ENCODE measurements at places on chromosomes 6 and 20.

GRCh38 chr6:154995254-154996015 lies at the start of gene TIAM2:
Gene TIAM2 (plus strand): TSS chr6:154995315. CDS start chr6:155129224, 133,909 bp downstream.
- DNase-seq: no peak

DNA sequence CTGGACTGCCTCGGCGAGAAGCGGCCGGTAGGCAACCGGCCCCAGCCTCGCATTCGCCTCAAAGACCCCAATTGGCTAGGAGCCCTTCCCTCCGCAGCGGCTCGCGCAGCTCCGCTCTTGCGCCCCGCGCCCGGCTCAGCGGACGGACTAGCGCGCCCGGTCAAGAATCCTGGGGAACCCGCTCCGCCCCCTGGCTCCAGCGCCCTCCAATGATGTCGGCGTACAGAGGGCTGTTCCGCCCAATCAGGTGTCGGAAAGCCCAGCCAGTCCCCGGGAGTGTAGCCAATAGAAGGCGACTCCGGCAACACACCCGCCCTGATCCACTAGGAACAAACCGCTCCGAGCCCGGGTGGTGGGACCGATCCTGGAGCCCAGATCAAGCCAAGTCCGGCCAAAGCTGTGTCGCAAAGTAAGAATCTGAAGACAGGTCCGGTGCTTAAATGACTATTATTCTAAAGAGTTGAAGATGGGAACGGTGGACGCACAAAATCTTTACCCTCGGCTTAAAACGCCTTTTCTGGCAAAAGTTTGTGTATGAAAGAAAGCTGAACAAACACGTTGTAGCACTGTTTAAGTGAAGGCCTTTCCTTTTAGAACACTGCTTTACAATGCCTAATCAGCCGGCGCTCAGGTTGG lies 132.2 kb downstream of the OGFRL1 start:
- no peak for DNase-seq

GRCh38 chr20:12566596-12566995 lies 442.2 kb upstream of the SPTLC3 start:
- no peak for DNase-seq

DNA sequence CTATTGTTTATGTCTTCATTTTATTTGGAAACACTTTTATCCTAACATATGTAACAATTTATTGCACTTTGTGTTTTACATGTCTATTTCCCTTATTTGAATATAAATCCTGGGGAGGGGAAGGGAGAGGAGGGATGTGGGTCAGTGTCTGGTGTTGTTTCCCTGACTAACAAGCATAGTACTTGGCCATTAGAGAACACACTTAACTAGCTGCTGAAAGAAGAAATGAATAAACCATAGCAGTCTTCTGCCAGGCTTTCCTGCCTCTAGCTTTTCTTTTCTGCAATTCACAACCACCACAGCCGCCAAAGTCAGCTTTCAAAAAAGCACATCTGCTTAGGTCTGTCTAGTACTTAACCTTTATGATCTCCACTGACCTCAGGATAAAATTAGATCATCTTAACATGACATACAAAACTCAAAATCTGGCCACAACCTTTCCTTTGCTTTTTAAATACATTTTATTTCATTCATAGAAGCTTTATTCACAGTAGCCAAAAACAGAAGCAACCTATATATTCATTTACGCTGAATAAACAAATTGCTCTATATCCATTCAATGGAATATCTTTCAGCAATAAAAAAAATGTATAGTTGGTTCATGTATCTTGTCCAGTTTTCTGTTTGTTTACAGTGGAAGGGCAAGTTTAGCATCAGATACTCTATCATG lies 16.3 kb downstream of the PDSS2 start:
- no peak for DNase-seq

DNA sequence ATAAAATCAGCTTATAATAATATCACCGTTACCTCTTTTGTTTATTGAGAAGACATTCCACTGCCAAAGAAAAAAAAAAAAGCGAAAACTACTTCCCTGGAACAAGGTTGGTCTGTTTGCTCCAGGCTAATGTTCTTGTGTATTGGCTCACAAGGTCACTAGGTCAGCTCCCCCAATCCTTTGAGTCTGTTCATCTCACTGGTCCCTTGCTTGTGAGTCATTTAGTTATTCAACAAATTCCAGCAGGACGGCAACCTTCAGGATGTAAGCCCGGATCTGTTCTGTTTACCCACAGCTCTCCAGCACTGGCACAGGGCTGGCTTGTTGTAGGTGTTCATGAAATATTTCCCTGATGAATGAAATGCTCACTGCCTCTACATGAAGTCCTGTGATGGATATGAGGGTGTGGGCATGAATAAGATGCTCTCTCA lies 3.3 kb downstream of the ARHGAP40 start:
- no peak for DNase-seq

DNA sequence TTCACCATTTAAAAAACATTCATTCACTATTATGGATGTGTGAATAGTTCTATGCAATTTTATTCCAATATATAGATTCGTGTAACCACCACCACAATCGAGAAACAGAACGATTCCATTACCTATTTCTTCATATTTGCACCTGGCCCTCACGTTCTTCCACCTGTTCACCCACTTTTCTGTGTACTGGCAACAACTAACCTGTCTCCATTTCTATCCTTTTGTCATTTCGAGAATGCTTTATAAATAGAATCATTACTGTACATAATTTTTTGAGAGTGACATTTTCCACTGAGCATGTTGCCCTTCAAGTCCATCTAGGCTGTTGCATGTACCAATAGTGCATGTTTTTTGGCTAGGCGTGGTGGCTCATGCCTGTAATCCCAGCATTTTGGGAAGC lies 23.2 kb upstream of the STX11 start:
- no peak for DNase-seq

GRCh38 chr6:100996409-100996808 lies 115.3 kb upstream of the ASCC3 start:
- DNase-seq: no peak

DNA sequence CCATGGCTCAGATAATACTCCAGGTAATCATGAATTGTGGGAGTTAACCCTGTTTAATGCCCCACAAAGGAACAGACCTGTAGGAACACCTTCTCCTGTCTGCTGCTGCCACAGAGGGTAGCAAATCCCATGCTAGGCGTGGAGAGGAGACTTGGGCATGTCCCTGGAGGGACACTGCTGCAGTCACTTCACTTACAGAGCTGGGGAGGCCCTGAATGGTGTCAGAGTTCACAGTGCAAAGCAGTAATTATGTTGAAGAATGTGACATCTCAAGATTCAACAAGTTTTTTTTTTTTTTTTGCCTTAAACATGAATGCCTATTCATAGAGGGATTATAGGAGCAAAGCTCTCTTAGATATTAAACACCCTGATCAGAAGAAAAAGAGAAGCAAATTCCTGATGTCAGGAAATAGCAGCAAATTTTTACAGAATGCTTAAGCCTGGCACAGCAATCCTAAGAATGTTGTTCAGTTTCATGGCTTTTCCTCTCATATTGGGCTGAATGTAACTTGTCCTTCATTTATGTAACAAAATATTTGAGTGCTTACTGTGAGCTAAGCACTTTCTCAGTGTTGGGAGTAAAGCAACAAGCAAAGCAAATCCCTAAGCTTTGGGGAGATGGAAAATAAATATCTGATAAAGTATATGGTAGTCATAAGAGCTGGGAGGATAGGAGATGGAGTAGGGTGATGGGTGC lies 45.0 kb downstream of the CARMIL1 start:
- DNase-seq: no peak

GRCh38 chr6:96542702-96543101 lies 20.2 kb upstream of the FHL5 start:
- peak; percentile 51 for DNase-seq

DNA sequence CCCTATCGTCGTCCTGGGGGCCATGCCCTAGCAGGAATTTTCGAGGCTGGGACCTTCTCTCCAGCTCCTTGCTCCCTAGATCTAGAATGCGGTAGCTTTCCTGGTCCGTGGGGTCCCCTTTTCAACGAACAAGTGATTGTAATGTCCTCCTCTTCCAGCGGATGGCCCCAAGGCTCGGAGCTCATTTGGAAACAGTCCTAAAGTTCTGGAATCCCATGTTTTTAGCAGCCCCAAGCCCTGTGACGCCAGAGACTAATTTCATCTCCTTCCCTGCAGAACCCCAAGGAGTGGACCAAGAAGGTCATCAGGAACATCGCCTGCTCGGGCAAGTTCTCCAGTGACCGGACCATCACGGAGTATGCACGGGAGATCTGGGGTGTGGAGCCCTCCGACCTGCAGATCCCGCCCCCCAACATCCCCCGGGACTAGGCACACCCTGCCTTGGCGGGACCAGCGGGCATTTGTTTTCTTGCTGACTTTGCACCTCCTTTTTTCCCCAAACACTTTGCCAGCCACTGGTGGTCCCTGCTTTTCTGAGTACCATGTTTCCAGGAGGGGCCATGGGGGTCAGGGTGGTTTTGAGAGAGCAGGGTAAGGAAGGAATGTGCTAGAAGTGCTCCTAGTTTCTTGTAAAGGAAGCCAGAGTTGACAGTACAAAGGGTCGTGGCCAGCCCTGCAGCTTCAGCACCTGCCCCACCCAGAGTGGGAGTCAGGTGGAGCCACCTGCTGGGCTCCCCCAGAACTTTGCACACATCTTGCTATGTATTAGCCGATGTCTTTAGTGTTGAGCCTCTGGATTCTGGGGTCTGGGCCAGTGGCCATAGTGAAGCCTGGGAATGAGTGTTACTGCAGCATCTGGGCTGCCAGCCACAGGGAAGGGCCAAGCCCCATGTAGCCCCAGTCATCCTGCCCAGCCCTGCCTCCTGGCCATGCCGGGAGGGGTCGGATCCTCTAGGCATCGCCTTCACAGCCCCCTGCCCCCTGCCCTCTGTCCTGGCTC lies 48.5 kb downstream of the PYGB start:
- DNase-seq: peak; percentile 11

DNA sequence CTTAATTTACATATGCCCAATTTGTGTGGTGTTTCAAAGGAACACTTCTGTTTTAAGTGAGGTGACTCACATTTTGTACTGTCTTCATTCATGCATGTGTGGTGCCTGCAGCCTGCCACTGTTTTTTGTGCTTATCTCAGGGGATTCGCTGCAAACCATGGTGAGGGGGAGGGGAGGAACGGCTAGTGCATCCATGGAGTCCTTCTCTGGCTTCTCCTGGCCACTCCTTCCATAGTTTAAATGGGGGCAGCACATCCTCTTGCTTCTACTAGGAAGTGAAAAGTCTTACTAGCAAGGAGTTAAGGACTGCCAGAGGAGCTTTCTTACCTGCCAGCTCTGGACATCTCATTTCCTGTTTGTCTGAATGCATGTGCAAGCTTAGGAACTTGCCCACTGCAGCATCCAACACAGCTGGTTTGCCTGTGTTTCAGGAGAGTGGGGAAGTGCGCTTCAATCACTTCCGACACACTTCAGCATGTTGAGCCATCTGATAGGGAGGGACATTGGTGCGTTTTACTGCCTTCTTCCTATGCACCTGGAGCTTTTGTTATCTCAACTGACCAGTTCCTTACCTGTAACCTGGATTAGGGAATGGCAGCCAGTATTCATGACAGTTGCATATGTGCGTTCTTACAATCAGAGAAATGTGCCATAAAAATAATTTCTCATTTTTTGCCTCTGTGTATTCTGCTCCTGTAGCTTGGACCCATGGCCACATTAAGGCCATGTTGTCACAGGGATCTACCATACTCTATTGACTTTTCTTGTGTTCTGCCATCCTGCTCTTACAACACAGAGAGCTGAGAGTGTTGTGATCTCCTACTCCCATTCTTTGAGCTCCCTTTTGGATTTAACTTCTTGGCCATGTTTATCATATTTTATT lies 211.3 kb downstream of the ARID1B start:
- DNase-seq: peak; percentile 46

- DNase-seq: no peak
These were observed 110.0 kb upstream of the EYS start for GRCh38 chr6:65816991-65817390.

- no peak for DNase-seq
These were observed 31.1 kb downstream of the CNKSR3 start for GRCh38 chr6:154479351-154479769.

GRCh38 chr20:1576641-1577040 lies 19.1 kb upstream of the SIRPD start:
- no peak for DNase-seq

Data from OCI-M1 (cell line).